ENCODE measurements at places on chromosomes 11 and 22. TPM values are rescaled to one million over a fixed set of nuclear protein-coding genes. Genes with fewer than 3 reads are reported as not detected.

The FGF19 gene
- total RNA-seq: 362 TPM

The CNIH2 gene
- total RNA-seq: 1.1 TPM

The MYOD1 gene
- total RNA-seq: not detected

The DRD4 gene
- total RNA-seq: 2.6 TPM

The DDX25 gene
- 0.29 TPM for total RNA-seq

The RPL3 gene
- 1,535 TPM for total RNA-seq

The ADAMTS8 gene
- total RNA-seq: 14.1 TPM

The CSNK2A3 gene
- 1.6 TPM for total RNA-seq

The FXYD6 gene
- 185 TPM for total RNA-seq

The PLCB3 gene
- total RNA-seq: 42.4 TPM

The CABP7 gene
- not detected for total RNA-seq

The KLHDC7B gene
- 0.17 TPM for total RNA-seq

The SLC6A5 gene
- total RNA-seq: not detected
